ENCODE measurements at places on chromosomes 6 and 20.

- DNase-seq, result peak; percentile 90
Observed at GRCh38 chr20:60254901-60255411, 296.7 kb downstream of the CDH26 start.

- DNase-seq, result no peak
Observed at GRCh38 chr6:20949138-20949537, 414.9 kb downstream of the CDKAL1 start.

DNA sequence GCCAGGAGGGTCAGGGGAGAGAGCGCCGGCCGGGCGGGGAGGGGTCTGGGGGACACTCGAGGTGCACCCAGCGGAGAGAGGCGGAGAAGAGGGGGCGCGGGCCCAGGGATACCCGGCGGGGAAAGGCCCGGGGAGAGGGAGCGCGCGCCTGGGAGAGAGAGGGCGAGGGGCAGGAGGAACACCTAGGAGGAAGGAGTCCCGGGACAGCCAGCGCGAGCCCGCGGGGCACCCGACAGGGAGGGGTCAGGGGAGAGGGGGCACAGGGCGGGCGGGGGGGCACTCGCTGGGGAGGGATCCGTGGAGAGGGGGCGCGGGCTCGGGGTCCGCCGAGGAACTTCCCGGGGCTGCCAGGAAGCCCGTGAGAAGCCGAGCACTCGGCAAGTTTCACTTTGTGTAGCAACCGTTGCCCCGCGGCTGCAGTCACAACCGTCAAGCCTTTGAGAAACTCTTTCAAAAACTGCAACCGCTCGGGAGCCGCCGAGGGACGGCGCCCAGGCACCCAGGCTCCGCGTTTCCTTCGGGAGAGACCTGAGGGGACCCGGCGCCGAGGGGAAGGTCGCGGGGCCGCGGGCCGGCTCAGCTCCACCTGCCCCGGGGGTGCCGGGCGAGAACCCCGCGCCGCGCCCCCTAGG, 471 bp downstream of the EZR start:
- no peak for DNase-seq

DNA sequence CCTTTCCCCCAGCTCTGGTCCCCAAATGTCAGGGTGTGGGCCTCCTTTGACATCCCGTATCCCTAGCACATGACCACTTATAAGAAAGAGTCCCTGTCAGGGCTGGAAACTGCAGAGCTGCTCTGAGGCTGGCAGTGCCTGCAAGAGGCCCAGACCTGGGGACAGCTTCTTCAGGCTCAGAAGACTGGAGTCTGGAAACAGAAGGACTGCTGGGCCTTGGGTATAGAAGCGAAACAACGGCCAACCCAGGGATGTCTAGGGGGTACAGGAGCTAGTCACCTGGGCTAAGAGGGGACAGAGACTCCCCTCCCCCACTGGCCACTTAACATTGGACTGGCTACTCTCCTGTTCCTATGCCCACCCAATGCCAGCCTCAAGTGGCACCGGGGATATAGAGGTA, 4.7 kb downstream of the SCUBE3 start:
- DNase-seq, result no peak

GRCh38 chr20:63095718-63096654, 89.2 kb upstream of the BHLHE23 start:
- no peak for DNase-seq

- DNase-seq, result no peak
Observed at GRCh38 chr6:33313105-33313708, 671 bp downstream of the TAPBP start.

GRCh38 chr20:49687595-49688567, 25.8 kb downstream of the B4GALT5 start:
- no peak for DNase-seq

Data from HS-5 (cell line).